Non-pigmented ciliary epithelial cell (primary cell): ENCODE measurements at places on chromosomes 3 and 15.

GRCh38 chr3:49869525-49870126, at the start of gene CAMKV:
CAMKV (minus strand) TSS chr3:49869906; CDS start chr3:49862388, 7,518 bp downstream.
- no peak for DNase-seq

- DNase-seq = no peak
These were observed 6.3 kb downstream of the XIRP1 start for GRCh38 chr3:39185959-39186691.

DNA sequence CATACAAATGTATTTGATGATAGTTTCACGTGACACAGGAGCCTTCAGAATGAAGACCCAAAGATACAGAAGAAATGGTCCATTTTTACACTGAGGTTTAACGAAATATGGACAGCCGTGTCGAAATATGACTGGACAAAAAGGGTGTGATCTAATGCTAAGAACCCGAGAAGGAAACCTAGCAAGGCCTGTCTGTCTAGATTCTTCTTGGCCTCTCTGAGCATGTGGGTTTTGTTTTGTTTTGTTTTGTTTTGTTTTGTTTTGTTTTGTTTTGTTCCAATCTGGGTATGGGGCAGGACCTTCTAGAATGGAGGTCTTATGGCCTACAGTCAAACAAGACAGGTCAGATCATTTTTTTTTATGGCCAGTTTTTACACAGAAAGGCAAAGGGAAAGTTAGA, 242.7 kb upstream of the STT3B start:
- no peak for DNase-seq

DNA sequence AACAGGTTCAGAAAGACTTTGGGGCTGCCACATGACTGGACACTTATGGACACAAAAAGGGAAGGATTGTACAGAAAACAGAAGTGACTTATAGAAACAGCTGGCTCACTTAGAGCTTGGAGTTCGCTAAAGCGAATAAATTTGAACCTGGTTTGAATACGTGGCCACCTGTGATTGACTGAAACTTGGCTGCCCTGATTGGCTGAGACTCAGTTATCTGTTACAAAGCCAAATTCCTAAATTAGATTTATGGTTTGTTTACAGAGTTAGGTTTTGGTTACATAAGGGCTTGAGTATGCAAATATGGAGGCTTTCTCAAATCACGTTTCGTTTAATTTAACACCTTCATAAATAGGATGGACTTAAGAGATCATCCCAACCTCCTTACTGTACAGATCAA, 270.2 kb downstream of the THSD4 start:
- DNase-seq = no peak

GRCh38 chr3:120151791-120152190, 57.5 kb upstream of the GSK3B start:
- DNase-seq = no peak

- no peak for DNase-seq
These were observed 680.8 kb downstream of the SI start for GRCh38 chr3:164397462-164397861.

DNA sequence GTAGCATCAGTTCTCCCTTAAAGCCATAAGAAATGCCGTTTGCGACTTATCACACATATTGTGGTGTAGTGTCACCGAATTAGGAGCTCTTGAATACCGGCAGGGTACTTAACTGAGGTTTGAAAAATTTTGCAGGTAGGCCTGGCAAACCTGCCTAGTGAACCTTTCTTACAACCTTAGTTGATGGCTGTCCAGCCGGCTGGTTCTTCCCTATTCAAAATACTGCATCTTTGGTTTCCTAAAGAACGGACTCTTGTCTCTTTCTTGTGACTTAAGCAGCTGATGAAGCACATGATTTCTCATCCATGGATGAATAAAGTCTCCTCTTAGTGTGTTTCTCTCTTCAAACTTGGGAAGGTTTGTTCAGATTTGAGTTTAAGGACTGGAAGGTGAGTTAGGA, 1.5 kb downstream of the RAB7A start:
- no peak for DNase-seq

- no peak for DNase-seq
These were observed 8.0 kb upstream of the SEMA4B start for GRCh38 chr15:90192961-90193786.

DNA sequence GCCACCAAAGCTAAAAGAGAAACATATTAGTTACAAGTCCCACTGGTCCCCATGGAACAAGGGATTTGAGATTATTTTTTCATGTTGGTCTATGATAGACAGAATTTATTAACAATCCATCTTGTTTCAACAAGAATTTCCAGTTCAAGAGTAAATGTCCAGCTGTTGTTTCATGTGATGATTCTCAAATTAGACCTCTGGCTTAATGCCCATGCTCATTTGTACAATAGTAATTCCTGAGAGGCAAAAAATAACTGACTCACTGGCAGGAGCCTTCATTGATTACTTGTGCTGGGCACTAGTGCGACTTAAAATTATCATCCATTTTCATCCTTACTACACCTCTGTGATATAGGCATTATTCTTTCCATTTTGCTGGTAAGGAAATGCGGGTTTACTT, 171.3 kb downstream of the ITPR1 start:
- DNase-seq = no peak

DNA sequence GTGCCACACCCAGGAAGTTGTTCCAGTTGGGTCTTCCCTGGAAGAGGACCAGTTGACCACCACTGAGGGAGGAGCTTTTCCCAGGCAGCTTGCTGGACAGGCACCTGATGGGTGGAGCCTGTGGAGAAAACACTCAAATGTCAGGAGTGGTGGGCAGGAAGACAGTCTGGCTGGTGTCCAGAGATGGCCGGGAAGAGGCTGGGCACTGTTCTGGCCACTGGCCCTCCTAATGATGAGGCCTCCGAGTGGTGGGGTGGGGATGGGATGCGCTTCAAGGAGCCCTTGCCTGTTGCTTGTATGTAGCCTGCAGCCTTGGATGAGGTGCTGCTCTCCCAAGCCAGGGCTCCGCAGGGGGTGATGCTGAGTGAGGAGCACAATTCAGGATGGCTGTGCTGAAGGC, 12.3 kb downstream of the PLEKHO2 start:
- DNase-seq = no peak

DNA sequence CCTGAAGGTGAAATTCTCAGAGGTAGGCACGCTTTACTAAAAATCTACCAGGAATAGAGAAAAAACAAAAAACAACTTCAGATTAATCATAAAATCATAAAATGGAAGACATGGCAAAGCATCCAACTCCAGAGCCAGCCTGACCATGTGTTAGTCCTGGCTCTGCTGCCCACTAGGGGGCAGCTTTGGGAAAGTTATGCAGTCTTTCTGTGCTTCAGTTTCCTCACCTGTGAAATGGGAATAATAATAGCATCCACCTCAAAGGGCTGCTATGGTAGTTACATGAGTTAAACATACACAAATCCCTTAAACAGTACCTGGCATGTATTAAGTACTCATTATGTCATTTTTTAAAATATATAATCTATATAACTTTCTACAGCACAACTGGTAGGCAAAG, 52.3 kb downstream of the WNT5A start:
- DNase-seq = no peak

DNA sequence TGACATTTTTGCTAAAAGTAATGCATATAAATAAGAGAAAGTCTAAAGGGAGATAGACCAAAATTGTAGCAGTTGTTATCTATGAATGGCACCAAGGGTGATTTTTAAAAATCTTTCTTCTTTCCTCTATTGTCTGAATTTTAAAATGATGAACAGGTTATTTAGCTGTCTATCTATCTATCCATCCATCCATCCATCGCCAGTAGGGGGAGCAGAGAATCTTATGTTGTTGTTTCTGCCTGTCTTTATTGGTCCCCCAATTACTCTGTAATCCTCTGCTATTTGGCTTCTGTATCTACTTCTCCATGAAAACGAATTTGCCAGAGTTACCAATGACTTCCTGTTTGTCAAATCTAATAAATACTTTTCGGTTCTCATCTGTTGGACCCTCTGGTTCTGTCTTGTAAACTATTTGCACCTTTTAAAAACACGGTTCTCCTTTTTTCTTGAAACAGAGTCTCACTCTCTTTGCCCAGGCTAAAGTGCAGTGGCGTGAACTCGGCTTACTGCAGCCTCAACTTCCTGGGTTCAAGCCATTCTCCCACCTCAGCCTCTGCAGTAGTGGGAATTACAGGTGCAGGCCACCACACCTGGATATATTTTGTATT, 86.0 kb downstream of the ECT2 start:
- DNase-seq = no peak

- peak; percentile 22 for DNase-seq
These were observed 54.5 kb upstream of the GOLGA6B start for GRCh38 chr15:72599855-72600464.

DNA sequence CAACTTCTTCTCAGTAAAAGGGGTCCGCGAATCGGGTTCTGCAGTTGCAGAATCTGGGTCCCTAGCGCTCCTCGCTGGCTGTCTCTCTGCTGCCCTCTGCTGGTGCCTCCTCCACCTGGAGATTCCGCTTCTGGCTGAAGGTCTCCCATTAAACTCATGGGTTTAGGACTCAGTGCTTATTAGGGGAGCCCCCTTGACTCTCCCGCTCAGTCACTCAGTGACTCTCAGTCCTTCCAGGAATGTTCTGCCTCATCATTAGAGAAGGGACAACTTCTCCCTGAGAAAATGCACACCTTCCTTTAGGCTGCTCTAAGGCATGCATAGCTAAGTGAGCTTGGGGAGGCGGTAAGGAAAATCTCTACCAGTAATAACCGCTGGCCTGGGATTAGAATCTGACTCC, 7.1 kb downstream of the CPN2 start:
- no peak for DNase-seq

DNA sequence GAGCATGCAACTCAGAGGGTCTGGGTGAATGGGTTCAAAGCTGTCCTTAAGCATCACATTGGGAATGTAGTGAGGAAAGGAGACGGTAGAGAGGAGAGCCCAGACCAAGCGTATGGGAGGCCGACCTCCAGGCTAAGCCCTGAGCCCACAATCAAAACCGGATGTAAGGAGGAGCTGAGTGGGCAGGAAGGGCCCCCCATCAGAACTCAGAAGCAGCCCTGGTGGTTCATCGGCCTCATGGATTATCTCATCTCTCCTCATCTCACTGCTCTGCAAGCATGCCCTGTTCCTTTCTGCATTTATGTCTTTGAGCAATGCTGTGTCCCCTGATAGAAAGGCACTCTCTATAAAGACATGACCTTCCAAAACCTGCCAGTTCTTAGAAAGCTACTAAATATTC, 6.2 kb downstream of the HDC start:
- no peak for DNase-seq

DNA sequence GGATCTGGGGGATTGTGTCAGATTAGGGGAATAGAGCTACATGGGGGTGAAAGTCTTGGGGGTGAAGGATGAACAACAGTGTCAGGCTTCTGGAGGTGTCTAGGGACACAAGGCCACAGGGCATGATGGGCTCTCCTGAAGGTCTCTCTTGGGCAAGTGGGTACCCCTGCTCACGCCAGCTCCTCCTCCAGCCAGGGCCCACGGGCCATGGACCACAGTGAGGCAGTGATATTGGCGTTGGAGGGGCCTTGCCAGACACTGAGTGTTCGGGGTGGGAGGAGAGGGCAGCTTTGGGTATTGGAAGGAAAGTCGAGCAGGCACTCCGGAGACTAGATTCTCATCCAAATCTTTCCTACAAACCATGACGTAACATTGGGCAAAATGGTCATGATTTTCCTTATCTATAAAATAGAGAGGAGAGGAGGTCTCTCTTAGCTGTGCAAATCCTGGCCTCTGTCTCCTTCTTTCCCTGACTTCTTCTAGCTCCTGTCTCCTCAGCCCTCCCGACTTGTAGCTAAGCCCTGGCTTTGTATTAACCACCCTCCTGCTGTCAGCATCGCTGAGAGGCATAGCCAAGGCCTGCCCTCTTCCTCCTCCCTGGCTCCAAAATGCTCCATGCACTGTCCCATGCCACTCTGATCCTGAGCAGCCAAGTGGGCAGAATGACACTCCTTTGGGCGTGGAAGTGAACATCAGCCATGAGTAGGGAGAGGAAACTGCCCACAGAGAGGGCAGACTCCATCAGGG, 24.0 kb upstream of the SRP14 start:
- no peak for DNase-seq

DNA sequence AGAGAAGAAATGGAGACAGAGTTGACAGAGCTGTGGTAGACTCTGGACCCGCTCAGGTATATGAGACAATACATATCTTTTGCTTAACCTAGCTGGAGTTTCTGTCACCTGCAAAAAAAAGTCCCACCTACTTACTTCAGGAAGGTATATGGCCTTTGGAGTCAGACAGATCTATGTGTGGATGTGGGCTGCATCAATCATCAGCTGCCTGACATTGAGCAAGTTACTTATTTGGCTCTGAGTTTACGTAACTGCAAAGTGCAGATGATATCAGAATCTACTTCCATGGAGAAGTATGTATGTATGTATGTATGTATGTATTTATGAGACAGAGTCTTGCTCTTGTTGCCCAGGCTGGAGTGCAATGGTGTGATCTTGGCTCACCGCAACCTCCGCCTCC, 124.3 kb downstream of the MYLK start:
- DNase-seq = no peak

- DNase-seq = no peak
These were observed 317.6 kb downstream of the CHL1 start for GRCh38 chr3:514192-514591.

DNA sequence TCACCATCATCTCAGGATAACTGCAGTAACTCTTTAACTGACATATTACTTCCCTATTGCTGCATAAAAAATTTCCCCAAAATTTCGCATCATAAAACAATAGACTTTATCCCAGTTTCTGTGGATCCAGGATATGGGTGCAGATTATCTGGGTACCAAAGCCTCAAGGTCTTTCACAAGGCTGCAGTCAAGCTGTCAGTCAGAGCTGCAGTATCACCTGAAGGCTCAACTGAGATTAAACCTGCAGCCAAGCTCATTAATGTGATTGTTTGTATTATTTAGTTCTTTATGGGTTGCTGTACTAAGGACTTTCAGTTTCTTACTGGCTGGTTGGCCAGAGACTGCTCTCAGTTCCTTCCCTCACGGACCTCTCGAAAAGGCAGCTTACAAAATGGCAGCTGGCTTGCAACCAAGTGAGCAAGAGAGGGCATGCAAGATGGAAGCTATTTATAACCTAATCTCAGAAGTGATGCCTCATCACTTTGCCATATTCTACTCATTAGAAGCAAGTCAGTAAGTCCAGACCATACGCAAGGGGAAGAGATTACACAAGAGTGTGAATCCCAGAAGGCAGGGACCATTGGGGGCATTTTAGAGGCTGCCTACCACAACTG, 54.9 kb downstream of the DCUN1D1 start:
- no peak for DNase-seq
